Activated T-cell treated with anti-CD3 and anti-CD28 coated beads, Interleukin-2, amount 50 U/mL, for 4 hours (primary cell): ENCODE measurements at places on chromosomes 7 and 10.

- DNase-seq: no peak
Observed at GRCh38 chr10:44895280-44895679, 15.9 kb upstream of the TMEM72 start.

DNA sequence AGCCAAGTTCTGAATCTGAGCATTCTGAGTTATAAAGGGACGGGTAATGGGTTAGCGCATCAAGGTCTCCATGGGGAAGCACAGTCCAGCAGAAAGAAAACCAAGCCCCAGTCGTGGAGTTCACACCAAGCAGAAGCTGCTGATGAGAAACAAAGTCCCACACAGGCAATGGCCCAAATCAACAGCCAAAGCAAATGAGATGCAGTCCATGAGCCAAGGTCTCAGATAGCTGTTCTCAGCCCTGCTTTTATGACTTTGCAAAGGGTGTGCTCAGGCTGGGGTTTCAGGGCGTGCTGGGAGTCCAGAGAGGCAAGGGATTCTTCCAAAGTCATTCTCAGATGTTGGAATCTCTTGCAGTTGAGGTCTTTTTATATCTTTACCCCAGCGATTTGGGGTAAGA lies 32.0 kb downstream of the THNSL1 start:
- DNase-seq: no peak

DNA sequence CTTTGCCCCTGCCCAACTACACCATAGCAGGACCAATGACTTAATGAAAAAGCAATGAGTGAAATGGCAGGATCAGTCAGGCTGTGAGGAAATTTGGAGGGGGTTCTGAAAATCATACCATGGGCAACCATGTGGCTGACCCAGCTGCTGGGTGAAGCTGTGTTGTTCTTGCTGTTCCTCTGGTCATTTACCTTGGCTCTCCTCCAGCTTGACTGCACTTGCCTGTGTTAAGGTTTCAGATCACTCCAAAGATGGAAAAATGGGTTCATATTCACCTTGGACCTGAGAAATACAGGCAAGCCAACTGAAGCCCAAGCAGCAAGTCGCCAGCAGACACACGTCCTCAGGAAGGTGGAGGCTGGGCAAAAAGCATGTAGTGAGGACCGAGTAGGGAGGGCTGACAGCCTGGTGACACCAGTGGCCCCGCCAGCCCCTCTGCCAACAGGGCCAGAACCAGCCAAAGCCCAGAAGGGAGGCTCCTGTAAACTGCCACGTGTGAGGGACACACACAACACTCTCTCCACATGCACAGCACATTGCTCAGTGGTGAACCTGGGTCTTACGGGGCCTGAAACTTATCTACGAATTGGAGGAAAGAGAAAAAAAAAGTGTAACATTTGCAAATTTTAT lies 40.1 kb downstream of the PARP12 start:
- DNase-seq: no peak

GRCh38 chr7:74482197-74482467 lies 28.4 kb downstream of the GTF2IRD1 start:
- DNase-seq: no peak

DNA sequence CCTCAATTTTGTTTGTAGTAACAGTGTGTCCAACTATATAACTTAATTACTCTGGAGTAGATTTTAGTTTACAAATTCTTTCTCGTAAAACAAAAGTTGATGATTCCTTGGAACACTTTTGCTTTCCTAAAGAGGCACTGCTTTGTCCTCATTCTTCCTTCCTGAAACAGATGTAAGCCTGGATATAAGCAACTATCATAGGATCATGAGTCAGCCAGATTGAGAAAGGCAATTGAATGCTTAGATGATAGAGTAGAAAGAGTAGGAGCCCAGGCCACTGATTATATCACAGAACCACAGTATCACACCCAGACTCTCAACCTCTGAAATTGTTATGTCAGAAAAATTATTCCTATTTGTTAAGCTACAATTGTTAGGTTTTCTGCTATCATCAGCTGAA lies 69.9 kb downstream of the TMEM106B start:
- no peak for DNase-seq

DNA sequence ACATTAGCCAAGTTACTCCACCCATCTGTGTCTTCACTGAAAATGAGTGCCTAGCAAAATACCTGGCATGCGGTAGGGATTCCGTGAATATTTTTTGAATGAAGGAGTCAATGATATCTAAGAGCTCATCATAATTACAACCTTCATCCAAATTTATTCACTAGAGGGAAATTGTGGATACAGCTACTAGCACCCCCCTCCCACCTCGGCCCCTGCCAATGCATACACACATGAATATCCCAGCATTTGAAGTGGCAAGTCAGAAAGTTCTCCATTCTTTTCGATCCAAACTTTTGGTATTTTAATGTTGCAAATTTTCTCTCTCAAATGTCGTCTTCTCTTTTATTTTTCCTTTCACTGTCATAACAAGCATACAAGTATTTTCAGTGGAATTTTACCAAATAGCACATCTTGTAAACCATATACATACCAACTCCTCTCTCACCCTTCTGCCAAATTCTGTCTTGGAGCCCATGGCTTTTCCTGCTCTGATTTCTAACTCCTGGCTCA lies 164.3 kb downstream of the GRID1 start:
- no peak for DNase-seq

GRCh38 chr7:88243345-88243909 lies 23.6 kb upstream of the SRI start:
- DNase-seq: no peak

- DNase-seq: no peak
Observed at GRCh38 chr7:39198556-39198955, 220.8 kb downstream of the POU6F2 start.

GRCh38 chr10:49161411-49161997 lies 26.7 kb downstream of the TMEM273 start:
- no peak for DNase-seq

DNA sequence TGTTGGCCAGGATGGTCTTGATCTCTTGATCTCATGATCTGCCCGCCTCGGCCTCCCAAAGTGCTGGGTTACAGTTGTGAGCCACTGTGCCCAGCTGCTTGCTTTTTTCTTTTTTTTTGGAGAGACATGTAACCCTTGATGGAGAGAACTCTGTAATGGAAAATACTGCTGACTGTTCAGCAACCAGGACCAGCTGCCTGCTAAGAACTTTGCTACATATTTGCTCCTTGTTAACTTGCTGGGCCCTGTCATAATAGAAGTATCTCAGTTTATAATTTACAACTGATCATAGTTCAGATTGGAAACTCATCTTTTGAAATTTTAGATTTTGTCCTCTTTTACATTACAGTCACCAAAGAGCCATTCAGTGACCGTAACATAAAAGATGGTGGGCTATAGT lies 34.9 kb downstream of the TASOR2 start:
- DNase-seq: no peak

DNA sequence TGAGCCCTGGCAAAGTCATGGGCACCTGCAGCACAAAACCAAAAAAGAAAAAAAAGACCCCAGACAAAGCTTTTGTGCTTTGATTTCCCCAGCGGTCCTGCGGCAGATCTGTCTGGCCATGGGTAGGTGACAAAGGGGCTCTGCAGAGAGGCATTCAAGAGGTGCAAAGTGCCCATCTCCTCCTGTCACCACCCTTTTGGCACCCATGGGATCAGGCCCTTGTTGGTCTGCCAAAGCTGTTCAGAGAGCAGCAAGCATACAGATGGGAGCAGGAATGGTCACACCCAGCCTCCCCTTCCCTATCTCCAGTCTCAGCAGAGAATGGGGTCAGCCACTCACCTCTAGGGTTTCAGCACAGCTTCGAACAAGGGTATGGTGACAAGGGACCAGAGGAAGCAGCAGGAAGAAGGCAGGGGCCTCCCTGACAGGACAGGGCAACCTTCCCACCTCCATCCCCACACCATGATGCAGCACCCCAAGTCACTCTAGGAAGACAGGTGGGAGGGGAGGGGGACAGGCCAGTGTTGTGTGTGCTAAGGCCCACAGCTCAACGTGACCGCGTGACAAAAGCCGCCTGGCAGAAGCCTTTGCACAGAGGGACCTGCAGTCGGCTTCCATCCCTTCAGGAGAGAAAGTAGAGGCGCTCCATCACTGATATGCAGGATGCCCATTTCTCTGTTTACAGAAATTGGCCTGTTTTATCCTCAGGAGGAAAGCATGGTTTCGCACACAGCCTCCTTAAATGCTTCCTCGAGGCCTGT lies 6.3 kb downstream of the CAMK2G start:
- DNase-seq: no peak

- DNase-seq: no peak
Observed at GRCh38 chr7:70591643-70592042, 540.3 kb upstream of the GALNT17 start.

- no peak for DNase-seq
Observed at GRCh38 chr7:76328389-76328788, 25.9 kb downstream of the HSPB1 start.

- no peak for DNase-seq
Observed at GRCh38 chr10:79078367-79079053, 9.7 kb downstream of the ZMIZ1 start.

GRCh38 chr10:121216721-121217181 lies 365.6 kb downstream of the WDR11 start:
- no peak for DNase-seq

DNA sequence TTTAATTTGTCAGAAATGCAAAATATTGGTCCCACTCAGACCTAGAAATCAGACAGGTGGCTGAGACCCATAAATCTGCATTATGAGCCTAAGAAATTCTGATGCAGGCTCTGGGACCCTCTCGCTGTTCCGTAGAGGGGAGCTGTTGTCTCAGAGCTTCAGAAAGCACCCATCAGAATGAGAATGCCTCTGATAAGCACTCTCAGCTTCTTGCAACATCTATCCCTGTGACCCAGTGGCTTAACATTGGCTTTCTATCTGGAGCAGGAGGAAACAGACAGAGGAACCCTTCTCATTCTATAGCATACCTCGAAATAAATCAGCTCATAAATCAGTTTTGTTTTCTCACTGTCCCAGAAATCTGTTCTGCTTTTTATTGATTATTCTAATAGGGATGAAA lies 184.6 kb upstream of the SP4 start:
- no peak for DNase-seq

- no peak for DNase-seq
Observed at GRCh38 chr7:138607216-138608126, 93.7 kb downstream of the SVOPL start.

GRCh38 chr10:95333997-95334804 lies 43.4 kb upstream of the PDLIM1 start:
- no peak for DNase-seq

DNA sequence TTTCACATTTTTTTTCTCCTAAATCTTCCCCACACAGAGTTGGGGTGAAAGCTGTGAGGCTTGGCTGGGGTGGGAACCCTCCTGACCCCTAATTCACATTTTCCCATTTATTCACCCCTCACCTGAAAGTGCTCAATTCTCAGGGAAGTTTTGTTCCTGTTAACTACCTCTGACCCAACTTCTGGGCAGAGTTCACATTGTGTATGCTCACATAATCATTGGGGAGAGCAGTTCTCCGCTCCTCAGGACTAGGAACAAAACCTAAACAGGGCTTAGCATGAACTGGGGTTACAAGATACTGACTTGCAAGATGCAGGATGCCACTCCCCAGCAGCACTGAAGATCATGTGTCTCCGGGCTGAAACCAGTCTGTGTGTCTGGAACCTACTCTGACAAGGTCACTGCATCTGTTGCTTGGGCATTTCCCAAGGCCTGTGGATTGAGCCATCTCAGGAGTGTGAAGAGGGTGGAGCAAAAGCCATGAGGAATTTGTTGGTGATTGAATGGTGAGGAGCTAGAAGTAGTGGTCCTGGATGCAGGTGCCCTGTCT lies 258.1 kb upstream of the IGFBP3 start:
- no peak for DNase-seq

DNA sequence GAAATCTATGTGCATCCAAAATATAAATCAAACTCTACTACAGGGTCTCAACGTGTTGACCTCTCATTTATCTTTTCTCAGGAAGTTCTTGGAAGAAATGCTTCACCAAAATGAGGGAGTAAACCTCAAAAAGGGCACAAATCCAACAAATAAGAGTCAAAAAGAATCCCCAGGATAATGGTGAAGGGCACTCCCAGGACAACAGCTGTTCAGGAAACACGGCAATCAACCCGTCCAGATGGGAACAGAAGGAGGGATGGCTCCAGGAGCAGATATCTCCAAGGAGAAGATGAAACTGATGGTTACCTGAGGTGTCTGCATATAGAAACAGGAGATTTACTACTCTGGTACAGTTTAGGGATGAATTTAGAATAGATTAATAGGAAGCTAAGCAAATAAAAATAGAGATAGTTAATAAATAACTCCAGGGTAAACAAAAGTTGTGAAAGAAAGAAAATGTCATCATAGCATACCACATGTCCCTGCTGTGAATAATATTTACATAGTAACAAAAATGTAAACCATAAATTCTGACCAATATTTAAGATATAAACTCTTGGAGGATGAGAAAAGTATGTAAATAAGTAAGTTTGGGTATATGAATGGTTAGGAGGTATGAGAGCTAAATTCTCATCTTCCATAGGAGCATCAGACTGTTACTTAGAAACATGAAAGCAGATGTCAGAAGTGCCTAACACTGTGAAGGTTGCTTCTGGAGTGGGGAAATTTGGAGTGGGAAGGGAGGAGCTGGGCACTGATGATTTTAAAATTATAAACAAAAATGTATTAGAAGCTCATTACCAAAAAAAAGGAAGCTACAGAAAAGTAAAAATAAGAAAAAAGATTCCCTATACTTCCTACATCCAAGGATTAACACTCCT lies 237.5 kb upstream of the HPS1 start:
- no peak for DNase-seq

DNA sequence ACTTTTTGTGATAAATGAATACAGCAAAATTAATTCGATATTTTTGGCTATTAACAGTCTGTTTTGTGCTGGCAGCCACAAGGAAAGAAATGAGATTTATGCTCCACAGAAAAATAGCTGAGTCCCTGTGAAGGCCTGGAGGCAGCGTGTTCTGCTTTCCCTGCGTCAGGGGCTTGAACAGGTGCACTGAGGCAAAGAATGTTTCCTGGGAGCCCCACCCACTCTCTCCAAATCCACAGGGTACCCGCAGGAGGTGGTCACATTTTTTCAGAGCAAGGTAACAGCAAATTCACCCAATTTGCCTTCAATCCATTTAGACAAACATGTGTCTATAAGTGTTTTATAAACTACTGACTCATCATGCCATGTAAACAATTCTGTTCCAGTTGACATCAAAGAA lies 308.1 kb downstream of the TCERG1L start:
- no peak for DNase-seq

- no peak for DNase-seq
Observed at GRCh38 chr10:29956335-29956924, 103.0 kb downstream of the JCAD start.

DNA sequence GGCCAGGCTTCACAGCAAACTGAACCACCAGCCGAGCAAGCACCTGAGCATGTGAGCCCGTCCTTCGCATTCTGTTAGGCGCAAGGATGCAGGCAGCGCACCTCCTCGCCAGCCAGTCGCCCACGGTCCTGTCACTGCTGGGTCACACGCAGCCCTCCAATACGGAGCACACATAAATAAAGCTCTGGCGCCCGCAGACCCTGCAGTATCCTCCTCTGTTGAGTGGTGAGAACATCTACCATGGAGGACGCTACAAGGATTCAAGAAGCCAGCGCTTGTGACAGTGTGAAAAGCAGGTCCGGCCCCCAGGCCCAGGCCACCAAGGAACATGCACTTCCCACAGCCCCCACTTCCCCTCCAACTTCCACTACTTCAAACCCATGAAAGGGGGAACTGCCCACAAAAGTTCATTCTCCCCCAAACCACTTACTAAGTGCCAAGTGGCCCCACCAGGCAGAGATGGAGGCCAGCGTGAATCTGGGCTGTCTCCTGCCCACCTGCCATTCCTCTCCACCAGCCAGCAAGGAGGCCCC lies 34.8 kb downstream of the VOPP1 start:
- no peak for DNase-seq
